Brain microvascular endothelial cell (primary cell): ENCODE measurements at places on chromosomes 11 and 22.
A peak's percentile ranks its signal among the peaks of the same experiment; 100 is the strongest.

DNA sequence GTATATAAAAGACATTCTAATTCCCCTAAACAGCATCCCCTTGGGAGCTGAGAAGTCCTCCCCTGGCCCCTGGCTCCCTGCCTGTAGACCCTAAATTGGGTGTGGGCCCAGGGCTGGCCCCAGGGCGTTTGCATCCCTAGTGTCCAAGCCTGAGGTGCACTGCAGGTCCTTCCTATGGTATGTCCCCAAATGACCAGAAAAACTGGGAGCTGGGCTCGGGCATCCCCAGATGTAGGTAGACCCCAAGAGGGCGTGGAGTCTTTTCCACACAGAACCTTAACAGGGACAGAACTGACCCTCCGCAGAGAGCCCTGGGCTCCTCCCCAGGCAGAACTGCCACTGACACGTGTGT is 782 bp upstream of the OSBPL5 start:
- DNase-seq, result no peak

DNA sequence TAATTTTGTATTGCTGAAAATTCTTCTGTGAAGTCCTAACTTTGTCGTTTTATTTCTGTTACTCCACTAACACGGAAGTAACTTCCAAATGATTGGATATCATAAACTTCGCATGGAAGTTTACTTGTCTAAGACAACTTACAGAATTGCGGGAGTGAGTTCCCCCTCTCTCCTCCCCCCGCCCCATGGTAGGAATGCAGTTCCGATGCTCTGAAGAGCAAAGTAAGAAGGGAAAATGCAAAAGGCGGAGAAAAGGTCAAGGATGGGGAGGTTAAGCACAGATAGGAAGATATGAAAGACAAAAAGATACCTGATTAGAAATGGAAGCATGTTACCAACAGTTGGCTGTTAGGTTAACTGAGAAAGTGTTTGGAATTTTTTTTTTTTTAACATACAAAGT is 1.3 kb downstream of the EIF3M start:
- DNase-seq, result no peak

DNA sequence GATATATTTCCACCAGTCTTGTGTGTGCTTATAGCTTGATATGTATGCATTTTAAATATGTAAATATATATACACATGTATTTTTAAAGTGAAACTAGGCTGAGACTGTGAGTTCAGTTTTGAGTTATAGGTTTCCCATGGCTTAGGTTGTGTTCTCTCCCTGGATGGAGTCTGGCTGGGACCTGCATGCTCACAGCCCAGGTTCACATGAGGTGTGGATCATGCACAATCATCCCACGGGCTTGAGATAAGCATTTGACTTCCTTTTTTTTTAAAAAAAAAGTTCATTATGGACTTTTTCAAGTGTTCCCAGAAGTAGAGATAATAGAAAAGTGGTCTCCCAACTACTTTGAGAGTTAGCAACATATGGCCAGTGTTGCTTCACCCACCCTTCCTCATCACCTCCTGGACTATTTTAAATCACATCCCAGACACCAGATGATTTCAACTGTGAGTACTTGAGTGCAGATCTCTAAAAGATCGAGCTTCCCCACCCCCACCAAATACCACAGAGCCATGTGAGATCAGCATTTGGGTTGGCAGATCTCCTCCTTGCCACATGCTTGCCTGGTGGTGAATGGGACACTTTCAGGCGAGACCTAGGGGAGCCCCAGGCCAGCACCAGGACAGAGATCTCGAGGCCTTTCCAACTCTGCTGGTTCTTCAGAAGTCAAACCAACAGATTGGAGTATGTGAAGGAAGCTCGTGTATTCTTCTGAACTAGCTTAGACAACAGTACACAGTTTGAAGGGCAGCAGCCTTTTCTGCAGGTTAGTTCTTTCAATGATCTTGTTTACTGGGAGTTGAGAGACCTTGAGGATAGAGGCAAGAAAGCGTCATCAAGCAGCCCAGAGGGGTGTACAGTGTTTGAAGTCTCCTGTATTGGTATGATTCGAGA is 15.9 kb downstream of the MED15 start:
- peak; percentile 14 for DNase-seq

GRCh38 chr11:73968356-73968966 is 14.2 kb downstream of the UCP2 start:
- DNase-seq, result no peak

DNA sequence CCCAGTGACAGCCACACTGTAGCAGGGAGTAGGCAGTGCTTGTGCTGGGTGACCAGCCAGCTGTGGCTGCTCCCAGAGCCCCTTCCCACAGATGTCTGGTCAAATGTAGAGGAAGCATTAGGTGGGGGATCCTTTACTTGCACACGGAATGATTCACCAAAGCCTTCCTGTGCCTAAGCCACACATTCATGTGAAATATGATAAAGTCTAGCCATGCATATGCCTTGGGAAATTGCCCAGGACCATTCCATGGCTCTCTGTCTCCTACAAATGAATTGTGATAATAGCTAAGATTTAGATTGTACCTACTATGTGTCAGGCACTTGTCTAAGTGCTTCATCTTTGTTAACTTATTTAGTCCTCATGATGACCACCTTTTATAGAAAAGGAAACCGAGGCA is 217.5 kb upstream of the E2F8 start:
- no peak for DNase-seq

GRCh38 chr11:79087238-79087960 is 353.4 kb downstream of the TENM4 start:
- peak; percentile 43 for DNase-seq

DNA sequence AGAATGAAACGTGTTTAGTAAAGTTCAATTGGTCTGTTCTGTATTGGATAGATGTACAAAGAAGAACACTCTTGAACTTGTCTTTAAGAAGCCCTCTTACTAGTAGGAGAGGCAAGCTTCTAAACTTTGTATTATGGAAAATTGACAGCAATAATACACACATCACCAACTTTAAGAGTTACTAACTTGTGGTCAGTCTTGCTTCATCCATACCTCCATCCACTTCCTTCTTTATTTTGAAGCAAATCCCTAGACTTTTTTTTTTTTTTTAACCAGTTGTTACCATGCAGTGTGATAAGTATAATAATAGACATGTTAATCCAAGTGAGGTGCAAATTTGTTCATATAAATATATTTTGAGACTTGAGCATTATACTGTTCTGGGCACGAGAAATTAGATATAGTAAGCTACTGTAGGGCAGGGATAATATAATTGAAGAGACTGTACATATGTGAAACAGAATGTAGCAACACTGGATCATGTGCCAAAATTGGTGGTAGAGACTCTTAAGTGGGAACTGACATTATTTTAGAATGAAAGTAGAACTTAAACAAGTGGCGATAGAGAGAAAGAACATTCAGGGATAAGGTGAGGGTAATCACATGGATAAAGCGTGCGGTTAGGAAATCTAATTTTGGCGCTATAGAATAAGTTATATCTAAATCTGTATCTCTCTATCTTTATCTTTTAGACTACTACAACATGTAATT is 6.5 kb downstream of the FAR1 start:
- no peak for DNase-seq

- DNase-seq, result no peak
Observed at GRCh38 chr11:18491924-18492323, 34.8 kb downstream of the TSG101 start.

GRCh38 chr22:30016596-30016995 is 63.7 kb upstream of the HORMAD2 start:
- no peak for DNase-seq

- no peak for DNase-seq
Observed at GRCh38 chr11:19059833-19060232, 684 bp downstream of the MRGPRX2 start.

DNA sequence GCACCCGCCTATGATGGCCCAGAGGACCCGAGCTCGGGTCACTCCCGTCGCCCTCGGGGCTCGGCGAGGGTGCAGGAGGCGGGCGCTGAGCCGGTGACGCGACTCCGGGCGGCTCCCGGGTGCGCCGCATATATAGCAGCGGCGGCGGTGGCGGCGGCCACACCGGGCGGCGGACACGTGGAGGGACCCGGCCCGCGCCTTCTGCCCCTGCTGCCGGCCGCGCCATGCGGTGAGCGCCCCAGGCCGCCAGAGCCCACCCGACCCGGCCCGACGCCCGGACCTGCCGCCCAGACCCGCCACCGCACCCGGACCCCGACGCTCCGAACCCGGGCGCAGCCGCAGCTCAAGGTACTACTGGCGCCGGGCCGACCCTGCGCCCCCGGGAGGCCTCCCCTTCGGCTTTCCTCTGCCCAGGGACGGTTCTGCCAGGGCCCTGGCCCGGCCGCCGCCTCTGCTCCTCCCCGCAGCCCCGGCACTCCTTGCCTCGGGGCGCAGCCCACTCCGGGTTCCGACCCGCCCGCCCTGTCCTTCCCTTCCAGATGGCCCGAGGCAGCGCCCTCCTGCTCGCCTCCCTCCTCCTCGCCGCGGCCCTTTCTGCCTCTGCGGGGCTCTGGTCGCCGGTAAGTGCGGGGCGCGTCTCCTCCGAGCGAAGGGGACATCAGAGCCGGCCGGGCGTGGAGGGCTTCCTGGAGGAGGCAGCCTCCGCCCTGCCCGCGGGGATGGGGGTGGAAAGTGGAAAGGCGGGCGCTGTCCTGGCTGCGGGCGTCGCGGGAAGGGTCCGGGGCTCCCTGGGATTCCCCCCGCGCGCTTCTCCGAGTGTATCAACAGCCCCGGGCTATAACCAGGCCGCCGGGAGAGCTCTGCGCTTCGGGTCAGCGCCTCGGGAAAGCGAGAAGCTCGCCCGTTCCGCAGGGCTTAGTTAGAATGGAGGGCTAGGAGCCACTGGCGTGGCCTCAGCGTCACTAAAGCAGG is at the start of gene GAL:
Gene GAL, plus strand, starts transcription at position 160 of the 972 bp plus-strand sequence. Its CDS starts 380 bp downstream, at position 540.
- no peak for DNase-seq
